ENCODE measurements at places on chromosomes 3 and 15.

GRCh38 chr3:86244905-86245304 is 746.0 kb downstream of the VGLL3 start:
- no peak for DNase-seq

DNA sequence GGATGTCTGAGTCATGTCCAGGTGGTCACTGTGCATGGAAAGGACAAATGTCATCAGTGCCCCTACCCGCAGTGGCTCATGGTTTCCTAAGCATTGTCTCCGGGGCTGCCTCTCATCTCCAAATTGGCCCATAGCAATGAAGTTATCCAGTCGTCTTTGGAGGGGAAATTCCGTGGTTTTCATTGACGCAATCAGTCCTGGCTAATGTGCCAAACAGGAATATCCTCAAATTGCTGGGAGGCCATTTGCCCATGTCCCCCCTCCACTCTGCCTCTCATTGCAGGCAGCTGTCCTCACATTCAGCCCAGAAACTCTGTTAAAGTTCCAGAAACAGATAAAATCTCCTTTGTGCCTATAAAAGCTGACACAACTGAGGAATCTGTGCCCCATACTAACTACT is 81.6 kb downstream of the MCTP2 start:
- DNase-seq, result no peak

DNA sequence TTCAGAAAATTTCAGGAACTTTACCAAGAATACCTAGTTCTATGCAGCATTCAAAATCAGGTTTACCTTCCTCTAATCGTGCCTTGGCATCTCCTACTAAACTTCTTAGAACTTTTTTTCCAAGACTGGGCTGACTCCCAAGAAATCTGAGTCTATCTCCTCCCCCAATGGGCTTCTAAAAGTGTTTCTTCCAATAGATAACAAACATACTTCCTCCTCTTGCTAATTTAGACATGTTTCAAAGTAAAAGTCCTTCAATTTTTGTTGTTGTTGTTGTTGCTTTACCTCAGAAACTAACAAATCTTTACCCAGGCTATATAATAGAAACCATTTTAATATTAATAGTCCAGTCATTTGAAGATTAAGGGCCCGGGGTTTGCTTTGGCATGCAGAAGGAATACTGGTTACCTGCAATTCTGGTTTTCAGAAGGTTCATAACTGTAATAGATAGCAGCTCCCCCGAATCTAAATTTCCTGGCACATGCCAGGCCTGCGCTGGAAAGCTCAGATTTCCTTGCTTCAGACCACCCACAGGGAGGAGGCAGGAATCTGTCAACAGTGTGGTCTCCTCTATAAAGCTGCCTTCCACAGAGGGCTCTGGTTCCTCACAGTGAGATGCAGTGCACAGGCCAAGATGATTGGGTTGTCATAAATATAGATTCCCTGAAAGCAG is 188.7 kb downstream of the THRB start:
- peak; percentile 80 for DNase-seq

- peak; percentile 75 for DNase-seq
Observed at GRCh38 chr15:33022629-33023028, 171.9 kb downstream of the FMN1 start.

GRCh38 chr15:90708516-90708915 is 8.6 kb upstream of the BLM start:
- no peak for DNase-seq

DNA sequence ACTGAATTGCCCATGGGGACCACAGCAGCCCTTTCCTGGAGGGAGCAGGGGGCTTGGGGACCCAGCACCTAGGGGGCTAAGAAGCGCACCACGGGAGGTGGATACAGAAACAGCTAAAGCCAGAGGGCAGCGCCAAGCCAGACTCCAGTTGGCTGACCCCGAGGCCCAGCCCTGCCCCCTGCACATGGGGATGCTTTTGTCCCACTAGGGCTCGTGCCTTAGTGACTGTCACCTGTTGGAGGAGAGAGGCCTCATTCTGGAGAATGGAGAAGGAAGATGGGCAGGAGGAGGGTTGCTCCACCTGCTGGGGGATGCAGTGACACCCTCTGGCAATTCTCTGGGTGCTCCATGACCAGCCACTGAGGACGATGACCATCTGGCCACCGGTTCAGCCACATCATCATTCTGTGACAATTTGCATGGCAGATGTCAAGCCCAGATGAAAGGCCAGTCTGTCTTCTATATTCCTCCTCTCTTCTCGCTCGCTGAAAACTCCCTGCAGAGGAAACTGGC is 167.8 kb upstream of the TLE3 start:
- DNase-seq, result peak; percentile 68

GRCh38 chr3:80521081-80521480 is 753.3 kb upstream of the ROBO1 start:
- no peak for DNase-seq

DNA sequence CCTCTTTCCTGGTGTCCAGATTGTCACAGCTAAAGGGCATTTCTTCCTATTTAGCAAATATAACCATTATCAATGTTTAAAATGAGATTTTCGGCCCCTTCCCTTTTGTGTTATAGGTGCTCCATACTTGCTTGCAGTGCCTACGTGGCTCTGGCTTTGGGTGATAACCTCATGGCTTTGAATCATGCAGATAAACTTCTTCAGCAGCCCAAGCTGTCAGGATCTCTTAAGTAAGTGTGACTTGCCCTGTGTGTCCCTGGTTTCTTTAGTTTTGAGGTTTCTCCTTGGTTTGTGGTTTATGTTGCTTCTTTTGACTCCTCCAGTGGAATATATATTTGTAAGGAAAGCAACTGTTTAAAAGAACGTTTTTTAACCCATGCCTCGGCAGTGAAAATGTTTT is 58.5 kb upstream of the TRIM71 start:
- DNase-seq, result no peak

Data from kidney (tissue), 22 donors.